ENCODE measurements at places on chromosomes 3 and 15. TPM values are rescaled to one million over a fixed set of nuclear protein-coding genes. Genes with fewer than 3 reads are reported as not detected.
A peak's percentile ranks its signal among the peaks of the same experiment; 100 is the strongest.

DNA sequence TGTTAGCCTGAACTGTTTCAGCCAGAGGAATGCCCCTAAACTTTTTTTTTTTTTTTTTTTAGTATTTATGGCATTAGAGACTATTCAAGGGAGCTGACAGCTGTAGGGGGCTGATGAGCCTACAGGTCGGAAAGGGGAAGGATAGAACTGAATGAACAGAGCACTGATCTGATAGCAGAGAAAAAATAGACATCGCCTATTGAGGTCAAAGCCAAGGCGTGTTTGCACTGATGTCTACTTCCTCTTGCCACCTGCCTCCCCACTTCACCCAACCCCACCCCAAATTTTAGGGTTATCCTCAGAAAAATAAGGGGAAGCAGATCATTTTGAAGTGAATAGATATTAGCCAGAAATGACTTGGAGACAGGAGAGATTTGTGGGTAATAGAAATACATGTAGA, 3.0 kb upstream of the ZMAT3 start:
- DNase-seq: no peak

GRCh38 chr3:98657457-98657856, 64.0 kb upstream of the CPOX start:
- no peak for DNase-seq

GRCh38 chr3:59257506-59257905, 207.7 kb upstream of the CFAP20DC start:
- no peak for DNase-seq

GRCh38 chr3:98536456-98537017, 4.8 kb downstream of the GPR15 start:
- DNase-seq: no peak

GRCh38 chr15:33872416-33873106, 95.7 kb upstream of the CHRM5 start:
- DNase-seq: no peak

DNA sequence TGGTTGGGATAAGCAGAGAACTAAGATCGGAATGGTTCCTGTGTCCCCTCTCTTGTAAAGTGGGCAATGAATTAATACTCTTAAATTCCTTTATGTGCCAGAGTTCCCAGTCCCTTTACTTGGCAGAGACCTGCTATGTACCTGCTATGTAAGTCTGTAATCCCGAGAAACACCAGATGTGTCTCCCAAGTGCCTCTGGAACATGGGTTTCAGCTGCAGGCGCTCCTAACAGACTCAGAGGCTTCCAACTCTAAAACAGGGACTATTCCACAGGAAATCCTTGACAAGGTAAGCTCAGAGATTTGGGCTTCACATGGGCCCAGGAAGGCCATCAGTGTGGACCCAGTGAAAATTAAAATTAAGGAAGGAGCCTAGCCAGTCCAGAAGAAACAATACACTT, 117.7 kb upstream of the PLCL2 start:
- no peak for DNase-seq

DNA sequence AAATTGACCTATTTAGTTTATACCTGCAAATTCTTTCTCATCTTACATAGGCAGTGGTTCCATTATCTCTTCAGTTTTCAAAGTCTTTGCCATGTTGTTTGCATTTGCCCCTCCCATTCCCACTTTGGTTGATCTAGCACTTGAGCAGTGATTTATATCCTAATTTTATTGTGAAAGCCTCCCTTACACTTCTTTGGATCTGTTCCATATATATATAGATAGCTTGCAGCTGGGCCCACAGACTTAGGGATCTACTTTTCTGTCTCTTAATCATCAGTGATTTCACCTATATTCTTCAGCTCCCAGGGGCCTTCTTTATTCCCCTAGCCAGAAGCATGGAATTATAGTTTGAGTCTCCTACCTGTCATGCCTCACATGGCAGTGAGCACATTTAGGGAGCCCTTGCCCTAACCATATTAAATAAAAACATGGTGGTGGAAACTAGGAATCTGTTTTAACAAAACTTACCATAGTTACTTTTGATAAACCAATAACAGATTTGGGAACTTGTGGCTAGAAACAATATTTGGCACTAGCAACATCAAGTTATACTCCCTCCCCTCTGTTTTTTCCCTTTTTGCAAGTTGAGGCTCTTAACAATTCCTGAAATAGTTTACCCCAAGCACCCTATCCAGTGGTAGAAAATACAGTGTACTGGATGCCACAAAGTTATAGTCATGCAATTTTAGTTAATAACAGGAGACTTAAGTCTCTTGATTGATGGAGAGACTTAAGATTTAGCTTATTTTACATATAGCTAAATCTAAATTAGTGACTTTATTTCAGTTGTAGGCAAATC, 41.7 kb downstream of the ARIH1 start:
- no peak for DNase-seq

DNA sequence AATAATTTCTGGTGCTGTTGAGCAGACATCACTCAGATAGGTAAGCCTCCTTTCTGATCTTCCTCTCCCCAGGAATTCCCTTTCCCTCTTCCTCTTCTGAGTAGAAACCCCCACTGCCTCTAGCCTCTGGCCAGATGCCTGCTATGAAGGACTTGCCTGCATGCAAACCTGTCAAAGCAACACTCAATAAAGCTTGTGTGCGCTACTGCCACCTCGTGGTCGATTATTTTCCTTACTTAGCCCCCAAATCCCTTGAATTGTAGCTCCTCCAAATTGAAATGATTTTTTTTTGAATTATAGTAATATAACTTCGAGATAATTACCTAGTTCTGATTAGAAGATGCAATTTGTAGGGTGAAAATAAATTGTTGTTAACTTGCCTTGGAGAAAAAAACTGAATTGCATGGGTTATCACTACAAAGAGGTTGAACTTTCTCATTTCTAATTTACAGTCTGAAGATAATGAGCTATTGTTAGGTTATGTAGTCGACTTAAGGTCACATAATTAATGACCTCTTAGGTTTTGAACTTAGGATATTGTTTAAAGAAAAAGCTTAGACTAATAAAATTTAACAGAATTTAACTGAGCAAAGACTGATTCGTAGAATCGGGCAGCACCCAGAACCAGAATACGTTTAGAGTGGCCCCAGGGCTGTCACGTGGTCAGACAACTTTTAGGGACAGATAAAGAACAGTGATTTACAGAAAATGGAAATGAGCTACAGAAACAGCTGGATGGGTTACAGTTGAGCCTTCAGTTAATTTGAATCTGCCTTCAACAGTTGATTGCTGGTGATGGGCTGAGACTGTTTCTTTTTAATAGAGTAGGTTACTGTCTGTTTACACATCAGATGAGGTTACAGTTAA, 269.3 kb downstream of the ARPP21 start:
- DNase-seq: peak; percentile 50

GRCh38 chr3:86782286-86782685, 208.7 kb downstream of the VGLL3 start:
- peak; percentile 19 for DNase-seq

DNA sequence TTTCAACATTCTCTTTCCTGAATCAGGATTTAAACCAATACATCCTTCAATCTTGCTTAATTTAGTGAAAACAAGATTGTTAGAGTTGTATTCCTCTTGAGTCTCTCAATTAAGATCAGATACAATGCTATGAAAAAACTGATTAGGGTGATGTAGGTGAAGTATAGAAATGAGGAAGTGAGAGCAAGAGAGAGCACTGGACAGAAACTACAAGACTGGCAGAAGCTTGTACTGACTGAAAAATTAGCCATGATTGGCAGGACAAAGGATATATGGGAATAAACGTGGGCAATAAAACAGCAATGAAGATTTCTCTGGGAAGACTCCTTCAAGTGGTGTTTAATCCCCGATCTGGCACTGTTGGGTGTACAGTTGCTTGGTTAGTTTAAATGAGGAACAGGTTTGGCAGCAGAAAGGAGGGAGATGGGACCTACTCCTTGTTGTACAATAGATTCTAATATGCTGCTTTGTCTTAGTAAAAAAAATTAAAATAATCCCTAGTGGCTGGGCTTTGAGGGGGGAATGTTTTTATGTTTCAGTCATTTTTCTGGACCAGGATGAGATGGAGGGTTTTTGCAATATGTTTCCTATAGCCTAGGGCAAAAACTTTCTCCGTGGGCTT, 252.7 kb downstream of the SLC9A9 start:
- DNase-seq: no peak

DNA sequence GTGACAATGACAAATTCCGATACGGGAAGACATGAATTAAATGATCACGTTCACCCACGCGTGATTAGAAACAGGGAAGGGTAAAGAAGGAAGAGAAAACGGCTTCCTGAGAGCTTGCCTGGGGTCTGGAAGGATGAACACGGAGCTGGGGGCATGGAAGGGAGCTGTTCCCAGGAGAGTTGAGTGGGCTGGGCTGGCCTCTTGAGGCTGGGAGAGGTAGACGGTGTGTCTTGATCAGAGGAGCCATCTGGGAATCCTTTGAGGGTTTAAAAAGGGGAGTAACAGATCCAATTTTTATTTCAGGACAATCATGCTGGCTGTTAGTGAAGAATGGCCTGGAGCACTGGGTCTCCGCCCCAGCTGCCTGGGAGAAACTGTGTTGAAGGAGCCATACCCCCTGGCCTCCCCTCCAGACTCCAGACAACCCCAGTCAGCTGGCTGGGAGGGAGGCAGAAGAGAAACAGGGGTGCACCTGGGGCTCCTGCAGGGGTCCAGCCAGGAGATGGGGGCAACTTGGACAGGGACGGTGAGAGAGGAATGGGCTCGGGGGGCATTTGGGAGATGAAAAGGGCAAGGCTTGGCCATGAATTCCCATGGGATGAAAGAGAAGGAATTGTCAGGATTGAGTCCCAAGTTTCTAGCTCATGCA, 53.6 kb upstream of the CGNL1 start:
- no peak for DNase-seq

GRCh38 chr3:140270329-140270728, 335.3 kb downstream of the CLSTN2 start:
- no peak for DNase-seq

DNA sequence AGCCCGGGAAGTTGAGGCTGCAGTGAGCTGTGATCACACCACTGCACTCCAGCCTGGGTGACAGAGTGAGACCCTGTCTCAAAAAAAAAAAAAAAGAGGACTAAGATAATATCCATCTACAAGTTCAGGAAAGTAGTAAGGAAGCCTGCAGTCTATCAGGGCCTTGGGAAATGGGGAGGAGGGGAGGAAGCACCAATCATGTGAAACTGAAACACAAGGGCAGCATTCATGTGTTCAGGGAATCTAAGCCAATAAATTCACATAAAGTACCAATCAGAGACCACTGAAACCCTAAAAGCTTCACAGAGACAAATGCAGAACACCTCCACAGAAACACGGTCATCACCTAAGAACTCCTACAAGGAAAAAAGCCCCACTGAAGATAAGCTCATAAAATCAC, 22.9 kb upstream of the HHATL start:
- no peak for DNase-seq

Gene ANKRD63
- 0.40 TPM for polyA plus RNA-seq

DNA sequence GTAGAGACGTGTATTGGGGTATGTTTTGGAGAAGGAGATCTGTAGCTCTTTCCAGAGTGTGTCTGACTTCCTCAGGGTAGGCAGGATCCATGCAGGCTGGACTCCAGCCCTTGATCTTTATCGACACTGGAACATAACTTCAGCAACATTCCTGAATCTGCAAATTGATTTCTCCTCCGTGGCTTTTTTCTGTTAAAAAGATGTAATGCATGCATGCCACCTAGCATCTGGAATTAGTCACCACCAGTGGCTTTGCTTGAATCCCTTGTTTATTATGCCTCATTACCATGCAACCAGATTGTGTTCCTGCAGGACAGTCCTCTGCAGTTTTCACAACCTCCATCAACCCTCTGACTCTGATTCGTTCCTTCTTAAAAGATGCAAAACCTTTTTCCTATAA, 86.1 kb downstream of the CCNL1 start:
- DNase-seq: no peak

GRCh38 chr3:195863121-195864061, 45.0 kb downstream of the TNK2 start:
- peak; percentile 84 for DNase-seq

Gene AADACL2
- 0.31 TPM for polyA plus RNA-seq

Gene P4HTM
- polyA plus RNA-seq: 15.6 TPM

GRCh38 chr3:120636795-120637401, 40.8 kb downstream of the NDUFB4 start:
- no peak for DNase-seq

- DNase-seq: no peak
Measured at GRCh38 chr3:36477655-36478054, 97.4 kb downstream of the STAC start.

DNA sequence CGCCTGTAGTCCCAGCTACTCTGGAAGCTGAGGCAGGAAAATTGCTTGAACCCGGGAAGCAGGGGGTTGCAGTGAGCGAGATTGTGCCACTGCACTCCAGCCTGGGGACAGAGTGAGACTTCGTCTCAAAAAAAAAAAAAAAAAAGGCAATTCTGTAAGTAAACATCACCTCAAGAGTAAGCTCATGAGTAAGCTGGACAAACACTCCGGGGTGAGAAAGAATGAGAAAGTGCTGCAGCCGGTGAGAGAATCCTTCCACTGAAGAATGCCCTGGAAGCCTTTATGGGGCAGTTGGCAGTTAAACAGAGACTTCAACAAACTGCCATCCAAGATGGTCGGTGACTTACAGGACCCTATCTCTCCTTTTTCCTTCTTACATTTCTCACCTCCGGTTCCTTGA, 47.5 kb downstream of the FEZF2 start:
- DNase-seq: no peak

DNA sequence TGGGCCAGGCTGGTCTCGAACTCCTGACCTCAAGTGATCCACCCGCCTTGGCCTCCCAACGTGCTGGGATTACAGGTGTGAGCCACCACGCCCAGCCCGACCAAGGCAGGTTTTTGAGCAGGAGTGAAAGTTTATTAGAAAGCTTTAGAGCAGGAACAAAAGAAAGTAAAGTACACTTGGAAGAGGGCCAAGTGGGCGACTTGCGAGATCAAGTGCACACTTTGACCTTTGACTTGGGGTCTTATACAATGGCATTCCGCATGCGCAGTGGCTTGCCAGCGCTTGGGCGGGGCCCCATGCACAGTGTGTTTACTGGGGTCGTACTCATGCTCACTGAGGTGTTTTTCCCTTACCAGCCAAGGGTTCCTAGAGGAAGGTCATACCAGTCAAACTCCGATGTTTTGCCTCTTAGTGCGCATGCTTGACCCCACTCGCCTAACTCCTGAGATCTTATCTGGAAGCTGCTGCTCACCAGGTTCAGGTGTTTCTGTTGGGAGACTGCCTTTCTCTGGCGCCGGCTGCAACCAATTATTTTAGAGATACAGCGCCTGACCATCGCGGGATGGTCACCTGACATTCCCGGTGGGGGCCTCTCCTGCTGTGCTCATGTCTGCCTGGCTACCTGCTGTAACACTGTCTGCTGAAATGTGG, 46.9 kb upstream of the FLNB start:
- DNase-seq: no peak

DNA sequence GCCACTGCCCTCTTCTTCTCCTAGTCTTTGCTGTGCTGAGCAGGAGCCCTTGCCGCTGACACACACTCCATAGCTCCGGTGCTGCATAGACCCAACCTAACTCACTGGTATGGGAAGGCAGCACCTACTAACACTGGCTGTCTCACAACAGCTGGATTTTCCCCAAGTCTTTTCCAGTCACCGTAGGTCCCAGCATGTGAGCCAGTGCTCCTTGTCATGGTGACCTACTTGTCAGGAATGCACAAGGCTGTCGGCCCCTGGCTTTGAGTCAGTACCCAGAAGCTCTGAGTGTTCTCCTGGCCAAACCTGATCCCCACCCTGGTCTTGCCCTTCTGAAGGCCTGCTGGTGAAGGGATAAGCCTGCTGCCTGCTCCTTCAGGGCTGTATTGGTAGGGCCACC, 25.7 kb downstream of the AMOTL2 start:
- DNase-seq: no peak

Data from hindlimb muscle (tissue), 1 donor.